H4 (cell line): ENCODE measurements at places on chromosomes 2 and 18. TPM values are rescaled to one million over a fixed set of nuclear protein-coding genes. Genes with fewer than 3 reads are reported as not detected.

- DNase-seq, result no peak
Observed at GRCh38 chr2:124063596-124063995, 38.5 kb downstream of the CNTNAP5 start.

DNA sequence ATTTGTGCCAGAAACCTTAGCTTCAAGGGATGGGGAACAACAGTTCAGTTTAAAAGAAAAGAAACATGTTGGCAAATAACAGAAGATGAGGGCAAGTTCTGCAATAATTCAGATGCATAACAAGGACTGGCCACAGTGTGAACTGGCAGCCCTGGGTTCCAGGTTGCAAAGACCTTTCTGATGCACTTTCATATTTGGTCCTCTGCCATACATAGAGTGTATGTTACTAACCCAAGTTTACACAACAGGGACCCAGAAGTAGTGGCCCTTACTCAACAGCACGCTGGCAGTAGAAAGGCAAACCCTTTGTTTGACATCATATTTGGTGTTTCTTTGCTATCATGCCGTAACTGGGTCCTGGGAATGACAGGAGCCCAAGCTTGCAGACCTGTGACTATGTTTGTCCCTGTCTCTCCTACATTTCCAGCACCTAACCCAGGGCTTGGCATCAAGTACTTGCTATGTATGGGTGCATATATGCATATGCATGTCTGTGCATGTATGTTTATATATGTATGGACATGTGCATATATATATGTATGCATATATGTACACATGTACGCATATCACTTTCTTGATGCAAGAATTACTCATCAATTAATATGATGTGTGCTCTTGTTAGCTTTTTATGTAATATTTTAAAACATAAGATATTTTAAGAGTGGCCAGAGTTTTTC is 94.3 kb downstream of the MBP start:
- no peak for DNase-seq

DNA sequence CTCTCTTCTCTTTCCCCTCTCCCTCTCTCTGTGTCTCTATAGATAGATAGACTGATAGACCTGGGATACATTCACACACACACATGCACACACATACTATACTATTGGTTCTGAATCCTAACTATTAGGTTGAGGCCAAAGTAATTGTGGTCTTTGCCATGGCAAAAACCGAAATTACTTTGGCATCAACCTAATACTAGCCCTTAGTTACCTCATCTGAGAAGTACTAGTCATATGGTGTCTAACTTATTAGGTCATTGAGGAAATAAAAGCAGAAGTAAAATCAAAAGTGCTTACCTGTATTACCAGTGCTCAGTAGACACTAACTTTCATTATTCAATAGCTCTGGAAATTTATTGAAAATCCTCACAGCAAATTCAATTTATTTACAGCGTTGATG is 451.5 kb downstream of the EPHA4 start:
- DNase-seq, result no peak

GRCh38 chr2:47069628-47070154 is 85.4 kb downstream of the STPG4 start:
- DNase-seq, result peak; percentile 76

- DNase-seq, result no peak
Observed at GRCh38 chr2:127577208-127577475, 41.7 kb downstream of the MYO7B start.

GRCh38 chr2:98702127-98702802 is 28.7 kb downstream of the MGAT4A start:
- DNase-seq, result no peak

- DNase-seq, result no peak
Observed at GRCh38 chr2:98647636-98648035, 39.2 kb downstream of the UNC50 start.

DNA sequence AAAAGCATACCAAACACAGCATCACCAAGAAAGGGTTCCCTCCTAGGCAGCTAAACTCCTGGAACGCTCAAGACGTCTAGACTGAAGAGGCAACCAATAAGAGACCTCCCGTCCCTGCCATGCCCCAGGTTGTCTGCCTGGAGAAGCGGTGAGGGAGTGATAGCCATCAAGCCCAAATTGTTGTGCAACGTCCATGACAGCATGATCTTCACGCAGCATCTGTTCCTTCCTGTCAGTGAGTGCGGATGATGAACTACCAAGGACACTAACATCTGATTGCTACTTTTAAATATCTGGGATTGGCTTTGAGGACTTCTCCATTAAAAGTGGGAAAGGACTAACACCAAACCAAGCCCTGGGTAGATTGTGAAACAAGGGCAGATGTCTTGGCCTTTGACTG is 149.7 kb downstream of the TXNL1 start:
- no peak for DNase-seq

- peak; percentile 66 for DNase-seq
Observed at GRCh38 chr2:199455545-199456382, 2.0 kb downstream of the SATB2 start.

- no peak for DNase-seq
Observed at GRCh38 chr2:72923833-72924352, 6.6 kb downstream of the EMX1 start.

GRCh38 chr2:204914708-204915107 is 369.4 kb downstream of the PARD3B start:
- DNase-seq, result no peak

GRCh38 chr2:33029459-33029858 is 82.7 kb downstream of the LTBP1 start:
- no peak for DNase-seq

DNA sequence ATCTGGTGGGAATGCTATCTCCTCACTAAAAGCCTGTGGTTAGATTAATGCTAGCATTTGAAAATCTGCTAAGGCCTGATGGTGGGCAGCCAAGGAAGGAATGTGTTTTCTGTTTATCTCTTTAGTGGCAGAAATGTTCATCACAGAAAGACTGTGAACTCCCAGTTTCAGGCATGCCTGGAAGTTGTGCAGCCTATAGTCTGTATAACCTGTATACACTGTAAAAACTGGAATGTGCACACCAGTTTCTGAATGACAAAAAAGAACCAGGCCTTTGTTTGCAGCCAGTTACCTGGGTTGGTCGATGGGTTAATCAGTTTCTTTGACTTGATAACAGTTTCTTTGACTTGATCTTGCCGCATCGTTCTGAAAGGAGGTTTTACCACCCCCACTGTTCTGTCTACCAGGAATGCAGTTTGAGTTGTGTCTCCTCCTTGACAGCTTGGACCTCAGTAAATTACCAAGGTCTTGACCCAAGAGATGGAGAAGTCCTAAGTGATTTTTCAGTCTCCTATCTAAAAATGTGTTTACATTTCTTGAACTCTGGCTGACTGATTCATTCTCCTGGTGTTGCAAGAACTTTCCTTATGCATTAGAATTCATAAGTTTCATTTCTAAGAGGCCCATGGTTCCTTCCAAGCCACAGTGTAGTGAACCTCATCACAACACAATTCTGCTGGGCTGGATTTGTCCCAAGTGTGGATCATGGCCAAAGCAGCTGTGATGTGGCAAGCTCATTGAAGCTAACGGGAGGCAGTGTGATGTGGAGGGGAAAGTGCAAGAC is 62.2 kb downstream of the KIAA2012 start:
- peak; percentile 94 for DNase-seq

DNA sequence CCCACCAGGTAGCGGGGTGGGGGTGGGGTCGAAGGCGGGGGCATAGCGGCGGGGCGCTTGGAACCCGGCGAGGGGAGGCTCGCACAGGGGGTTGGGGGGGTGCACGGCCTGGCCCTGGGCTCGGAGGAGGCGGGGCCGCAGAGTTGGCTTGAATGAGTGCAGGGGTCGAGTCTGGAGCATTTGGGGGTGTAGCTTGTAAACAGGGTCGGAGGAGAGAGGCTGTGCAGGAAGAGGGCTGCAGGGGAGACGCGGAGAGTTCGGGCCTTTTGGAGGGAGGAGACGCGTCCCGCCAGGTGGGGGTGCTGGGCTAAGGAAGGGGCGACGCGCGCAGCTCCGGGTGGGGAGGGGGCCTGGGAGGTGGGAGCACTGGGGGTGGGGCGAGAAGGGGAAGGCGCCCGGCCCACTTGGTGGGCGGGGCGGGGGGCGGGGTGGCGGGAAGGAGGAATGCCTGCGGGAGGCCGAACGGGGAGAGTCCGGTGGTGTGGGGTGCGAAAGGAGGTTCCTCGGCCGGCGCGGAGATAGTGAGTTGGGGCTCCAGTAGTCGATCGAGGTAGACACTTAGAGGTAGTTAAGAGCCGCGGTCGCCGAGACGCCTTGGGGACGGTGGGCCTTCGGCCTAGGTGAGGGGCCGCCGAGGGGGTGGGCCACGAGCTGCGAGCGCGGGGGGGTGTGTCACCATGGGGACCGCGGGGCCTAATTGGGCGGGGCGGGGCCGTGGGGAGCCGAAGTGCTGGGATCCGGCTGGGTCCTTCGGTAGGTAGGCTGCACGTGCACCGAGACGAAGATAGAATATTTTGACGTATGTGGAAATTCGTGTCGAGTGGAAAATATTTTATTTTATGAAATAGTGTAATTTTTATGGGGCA is 774 bp downstream of the MSH6 start:
- DNase-seq, result peak; percentile 55

DNA sequence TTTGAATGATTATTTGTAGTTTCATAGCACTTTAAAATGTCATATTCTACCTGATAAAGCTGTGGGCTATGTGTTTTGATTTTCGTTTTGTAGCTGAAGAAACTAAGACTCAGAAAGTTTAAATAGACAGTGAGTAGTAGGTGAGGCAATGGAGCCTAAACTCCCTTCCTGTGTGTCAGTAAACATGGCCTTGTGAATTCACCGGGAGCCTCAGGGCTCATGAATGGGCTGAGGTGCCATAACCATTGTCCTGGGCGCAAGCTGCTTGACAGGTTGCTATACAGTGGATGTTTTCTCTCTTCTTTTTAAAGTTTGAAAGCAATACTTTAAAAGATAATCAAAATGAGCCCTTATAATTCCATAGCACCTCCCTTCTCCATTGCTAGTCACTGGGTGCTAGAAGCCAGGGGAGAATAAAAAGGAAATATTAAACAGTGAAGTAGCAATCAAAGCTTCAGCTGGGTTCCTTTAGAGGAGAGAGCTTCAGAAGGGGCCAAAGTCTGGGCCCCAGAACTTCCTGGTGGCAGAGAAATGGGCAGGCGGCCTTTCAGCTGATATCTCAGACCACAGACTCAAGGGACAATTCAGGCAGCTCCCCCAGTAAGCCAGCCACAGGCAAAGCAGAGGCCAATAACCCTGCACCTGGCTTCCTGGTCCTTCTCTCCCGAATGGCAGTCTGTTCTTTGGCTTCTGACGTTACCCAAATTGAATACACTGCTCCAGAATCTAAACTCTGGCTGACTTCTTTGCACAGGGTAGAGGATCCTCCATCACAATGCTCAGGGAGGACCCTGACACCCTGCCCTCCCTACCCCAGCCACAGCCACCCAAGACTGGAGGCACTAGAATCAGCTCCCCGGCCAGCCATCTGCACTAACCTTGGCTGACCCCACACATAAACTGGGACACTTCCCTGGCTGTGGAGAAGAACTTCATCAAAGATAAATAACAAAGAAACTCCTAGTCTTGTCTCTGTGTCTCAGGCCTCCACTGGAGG is 51.8 kb upstream of the NPAS2 start:
- no peak for DNase-seq

GRCh38 chr2:45643095-45643494 is 8.4 kb upstream of the PRKCE start:
- no peak for DNase-seq

DNA sequence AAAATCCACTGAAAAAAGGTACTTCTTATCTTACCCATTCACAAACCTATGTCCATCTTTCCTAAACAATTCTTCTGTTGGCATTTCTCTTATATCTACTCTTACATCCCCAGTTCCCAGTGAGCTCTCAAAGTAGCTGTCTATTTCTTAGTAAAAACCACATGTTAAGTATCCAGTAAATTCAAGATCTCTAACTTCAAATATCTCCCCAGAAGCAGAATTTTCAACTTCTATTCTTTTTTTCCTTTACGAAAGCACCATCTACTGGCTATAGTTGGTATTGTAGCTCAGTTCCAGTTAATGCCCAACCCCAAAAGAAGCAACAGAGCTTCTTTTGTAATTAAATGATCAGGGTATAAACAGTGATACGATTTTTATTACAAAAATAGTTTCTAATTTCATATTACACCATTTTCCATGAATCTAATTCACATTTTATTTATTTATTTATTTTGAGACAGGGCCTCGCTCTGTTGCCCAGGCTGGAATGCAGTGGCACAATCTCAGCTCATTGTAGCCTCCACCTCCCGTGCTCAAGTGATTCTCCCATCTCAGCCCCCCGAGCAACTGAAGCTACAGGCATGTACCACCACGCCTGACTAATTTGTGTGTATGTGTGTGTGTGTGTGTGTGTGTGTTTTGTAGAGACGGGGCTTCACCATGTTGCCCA is 28.5 kb downstream of the HRH4 start:
- DNase-seq, result peak; percentile 11

GRCh38 chr2:120488531-120488930 is 142.6 kb downstream of the INHBB start:
- no peak for DNase-seq

DNA sequence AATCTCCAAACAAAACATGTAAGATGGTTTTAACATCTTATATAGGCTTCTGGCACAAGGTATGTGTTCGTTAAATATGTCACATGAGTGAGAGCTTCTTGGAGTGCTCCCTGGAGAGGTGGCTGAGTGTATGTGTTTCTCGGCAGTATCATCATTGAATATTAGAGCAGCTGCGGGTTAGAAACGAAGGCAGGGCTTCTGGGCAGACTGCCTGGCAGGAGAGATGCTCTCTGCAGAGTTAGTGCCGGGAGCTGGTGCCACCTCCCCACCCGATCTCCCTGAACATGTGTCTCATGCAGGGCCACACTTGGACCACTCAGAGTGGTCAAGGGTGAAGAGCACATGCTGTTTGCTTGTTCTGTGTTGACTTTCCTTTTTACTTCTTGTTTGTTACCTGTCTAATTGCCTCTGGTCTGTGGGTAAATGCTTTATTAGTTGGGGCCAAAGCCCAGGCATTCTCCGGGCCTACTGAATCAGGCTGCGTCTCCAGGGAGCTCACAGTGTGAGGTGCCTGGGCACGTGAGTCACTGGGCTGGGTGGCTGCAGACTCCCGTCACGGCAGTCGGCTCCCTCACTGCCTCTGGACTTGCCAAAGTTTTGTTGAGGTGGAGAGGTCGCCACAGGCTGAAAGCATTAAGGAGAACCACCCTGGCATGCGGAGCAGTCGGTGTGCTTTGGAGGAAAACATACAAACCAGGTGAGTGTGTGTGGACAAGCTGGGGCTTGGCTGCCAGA is 246.6 kb downstream of the FHOD3 start:
- no peak for DNase-seq

- no peak for DNase-seq
Observed at GRCh38 chr2:118800736-118801135, 46.7 kb downstream of the EN1 start.

The C2orf72 gene
- total RNA-seq, result 0.75 and 1.4 TPM in 2 replicates

The RNF144A gene
- total RNA-seq, result 6.5 and 8.3 TPM in 2 replicates

The TMEM247 gene
- not detected in 2 replicates for total RNA-seq

The NFATC1 gene
- 3.2 and 4.3 TPM in 2 replicates for total RNA-seq

The SPIRE1 gene
- 8.9 and 10.7 TPM in 2 replicates for total RNA-seq

The KCNE4 gene
- 2.4 and 2.8 TPM in 2 replicates for total RNA-seq

The STPG4 gene
- total RNA-seq, result not detected in 2 replicates

The ST6GAL2 gene
- total RNA-seq, result 0.21 and 0.37 TPM in 2 replicates

The ABCG8 gene
- not detected in 2 replicates for total RNA-seq

The CNTNAP5 gene
- total RNA-seq, result not detected in 2 replicates

The LYG2 gene
- not detected in 2 replicates for total RNA-seq

The ALPI gene
- not detected in 2 replicates for total RNA-seq

The MPP4 gene
- not detected in 2 replicates for total RNA-seq

The SLC11A1 gene
- total RNA-seq, result 0.04 and 0.10 TPM in 2 replicates
